Hematopoietic multipotent progenitor cell treated with erythropoietin and hydrocortisone succinate and interleukin-3 and kit ligand, for 8 days (in vitro differentiated cells): ENCODE measurements at places on chromosomes 13 and 19.
A peak's percentile ranks its signal among the peaks of the same experiment; 100 is the strongest.

- DNase-seq, result no peak
Observed at GRCh38 chr13:112893570-112894422, 75.2 kb upstream of the MCF2L start.

GRCh38 chr13:39326469-39327171, 276.4 kb downstream of the LHFPL6 start:
- DNase-seq, result no peak

DNA sequence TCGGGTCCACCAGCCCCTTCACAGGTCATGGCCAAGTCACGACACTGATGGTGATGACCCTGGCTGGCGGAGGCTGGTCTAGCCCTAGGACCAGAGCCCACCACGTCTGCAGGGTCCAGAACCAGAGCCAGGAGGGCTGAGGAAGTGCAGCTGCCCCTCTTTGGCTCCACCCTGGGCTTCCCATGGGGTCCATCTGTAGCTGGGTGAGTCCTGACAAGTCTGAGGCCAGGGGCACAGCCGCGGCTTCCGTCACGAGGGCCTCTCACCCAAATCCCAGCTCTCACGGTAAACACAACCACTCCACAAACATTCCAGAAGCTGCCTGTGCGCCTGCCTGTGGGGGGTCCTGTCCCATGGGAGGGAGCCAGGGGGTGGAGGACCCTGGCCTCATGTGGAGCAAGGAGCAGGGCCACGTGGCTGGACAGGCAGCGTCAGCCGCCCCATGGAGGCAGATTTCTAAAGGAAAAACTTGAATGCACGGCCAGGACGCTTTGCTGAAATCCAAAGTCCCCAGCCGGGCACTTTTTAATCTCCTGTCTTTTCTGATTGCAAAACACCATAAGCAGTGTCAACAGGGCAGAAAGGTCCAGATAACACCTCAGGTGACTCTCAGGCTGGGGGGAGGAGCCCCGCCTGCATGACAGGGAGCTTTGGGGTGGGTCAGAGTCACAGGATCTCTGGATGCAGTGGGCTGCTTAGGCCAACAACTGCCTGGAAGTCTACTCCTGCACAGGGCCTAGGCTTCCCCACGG, 29.9 kb downstream of the CEBPG start:
- no peak for DNase-seq

- DNase-seq, result no peak
Observed at GRCh38 chr13:95216182-95216581, 85.1 kb downstream of the ABCC4 start.

GRCh38 chr13:32139251-32139650, 107.7 kb downstream of the FRY start:
- DNase-seq, result no peak

DNA sequence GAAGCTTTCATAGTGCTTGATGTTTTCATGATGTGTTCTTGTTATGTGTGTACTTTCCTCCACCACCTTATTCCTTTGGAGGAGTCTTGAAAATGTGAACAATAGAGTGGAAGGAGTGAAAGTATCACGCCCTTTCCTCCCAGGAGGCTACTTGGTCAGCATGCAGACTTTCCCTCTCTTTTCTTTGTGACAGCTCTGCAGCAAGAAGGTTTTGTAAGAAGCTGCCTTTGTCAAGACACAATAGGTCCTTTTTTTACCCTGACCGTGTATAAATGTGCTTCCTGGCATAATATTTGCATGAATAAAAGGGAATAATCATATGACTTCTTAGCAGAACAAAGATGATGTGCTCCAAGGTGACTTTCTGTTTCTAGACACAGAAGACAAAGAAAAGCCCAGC, 882.6 kb upstream of the SLITRK5 start:
- DNase-seq, result no peak

DNA sequence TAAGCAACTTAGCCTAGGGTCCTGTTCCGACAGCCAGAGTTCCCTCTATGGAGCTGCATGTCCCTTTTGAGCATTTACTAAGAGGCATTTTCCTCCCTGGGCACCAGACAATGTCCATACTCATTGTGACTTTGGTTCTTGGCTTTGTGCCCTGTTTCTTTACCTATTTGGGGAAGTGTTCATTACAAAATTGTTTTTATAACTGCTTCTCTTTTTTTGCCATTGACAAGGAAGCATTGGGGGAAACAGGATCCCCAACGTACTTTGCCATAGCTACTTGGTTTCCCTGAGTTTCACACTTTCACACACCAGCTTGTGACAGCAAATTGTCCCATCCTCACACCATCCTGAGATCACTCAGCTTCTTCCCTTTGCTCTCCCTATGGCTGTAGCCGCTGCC, 81.1 kb upstream of the SIAH3 start:
- DNase-seq, result peak; percentile 14

GRCh38 chr13:30454991-30455390, 10.7 kb downstream of the HMGB1 start:
- no peak for DNase-seq

DNA sequence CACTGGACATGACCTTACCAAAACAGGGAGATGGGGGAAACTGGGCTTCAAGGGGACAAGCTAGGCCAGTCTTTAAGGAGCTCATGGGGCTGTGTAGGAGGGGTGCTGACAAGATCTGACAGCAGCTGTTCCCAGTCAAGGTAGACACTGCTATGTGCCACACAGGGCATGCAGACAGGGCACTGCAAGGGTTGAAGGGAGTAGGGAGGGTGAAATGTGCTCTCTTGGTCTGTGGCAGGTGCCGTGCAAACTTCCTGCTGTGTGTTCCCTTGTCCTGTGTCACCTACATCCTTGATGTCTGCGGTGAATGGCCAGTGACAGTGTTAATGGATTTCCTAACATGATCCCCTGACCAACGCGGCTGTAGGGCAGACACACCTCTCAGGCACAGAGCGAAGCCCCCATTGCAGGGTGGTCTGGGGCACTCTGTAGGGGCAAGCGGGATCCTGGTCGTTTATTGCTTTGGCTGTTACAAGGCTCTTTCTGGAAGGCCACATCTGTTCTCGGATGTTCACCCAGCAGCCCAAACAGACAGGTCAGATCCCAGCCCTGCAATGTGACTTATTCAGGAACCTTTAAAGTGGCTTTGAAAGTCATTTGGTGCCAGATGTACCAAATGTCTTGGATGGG, 199.5 kb upstream of the ZNF536 start:
- no peak for DNase-seq

DNA sequence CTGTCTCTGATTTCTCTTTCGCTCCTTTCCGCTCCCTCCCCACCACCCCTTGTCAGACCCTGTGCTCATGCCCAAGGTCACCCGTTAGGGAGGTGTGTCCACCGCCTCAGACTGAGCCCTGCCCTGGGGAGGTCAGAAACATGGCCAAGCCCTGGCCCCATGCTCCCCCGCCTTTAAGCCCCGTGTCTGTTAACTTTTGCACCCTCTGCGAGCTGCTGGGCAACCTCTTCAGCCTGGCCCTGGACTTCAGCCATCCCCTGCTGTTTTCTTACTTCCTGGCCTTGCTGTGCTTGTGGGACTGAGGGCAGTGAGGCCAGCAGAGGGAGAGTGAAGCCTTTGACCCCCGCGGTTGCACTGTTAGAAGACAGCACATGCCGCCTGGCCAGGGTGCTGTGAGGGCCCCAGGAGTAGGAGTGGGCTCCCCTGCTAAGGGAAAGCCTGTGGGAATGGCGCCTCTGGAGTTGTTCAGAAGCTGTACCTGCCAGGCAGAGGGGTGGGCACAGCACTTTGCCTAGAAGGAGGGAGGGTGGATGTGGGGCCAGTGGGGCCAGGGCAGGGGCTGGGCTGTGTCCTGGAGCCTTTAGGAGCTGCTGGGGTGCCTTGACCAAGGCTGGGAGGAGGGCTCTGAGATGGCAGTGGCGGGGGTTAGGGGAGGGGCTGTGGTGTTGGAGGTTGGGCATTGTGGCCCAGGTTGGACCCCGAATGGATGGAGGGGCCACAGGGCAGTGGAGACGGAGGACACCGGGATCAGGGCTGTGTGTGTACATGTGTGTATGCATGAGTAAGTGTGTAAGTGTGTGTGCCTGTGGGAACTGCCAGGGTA, 7.9 kb downstream of the UPF1 start:
- DNase-seq, result no peak

DNA sequence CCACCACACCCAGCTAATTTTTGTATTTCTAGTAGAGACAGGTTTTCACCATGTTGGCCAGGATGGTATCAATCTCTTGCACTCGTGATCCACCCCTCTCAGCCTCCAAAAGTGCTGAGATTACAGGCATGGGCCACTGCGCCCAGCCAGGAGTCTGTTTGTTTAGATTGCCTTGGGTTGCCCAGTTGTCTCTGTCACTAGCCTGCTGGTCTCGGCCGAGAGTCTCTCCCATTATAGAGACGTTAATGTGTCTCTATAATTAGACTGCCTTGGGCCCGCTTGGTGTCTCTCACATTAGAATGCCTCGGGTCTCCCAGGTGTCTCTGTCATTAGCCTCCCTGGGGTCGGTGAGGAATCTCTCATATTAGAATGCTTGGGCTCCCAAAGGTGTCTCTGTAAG, 1533.6 kb downstream of the UQCRFS1 start:
- DNase-seq, result no peak

DNA sequence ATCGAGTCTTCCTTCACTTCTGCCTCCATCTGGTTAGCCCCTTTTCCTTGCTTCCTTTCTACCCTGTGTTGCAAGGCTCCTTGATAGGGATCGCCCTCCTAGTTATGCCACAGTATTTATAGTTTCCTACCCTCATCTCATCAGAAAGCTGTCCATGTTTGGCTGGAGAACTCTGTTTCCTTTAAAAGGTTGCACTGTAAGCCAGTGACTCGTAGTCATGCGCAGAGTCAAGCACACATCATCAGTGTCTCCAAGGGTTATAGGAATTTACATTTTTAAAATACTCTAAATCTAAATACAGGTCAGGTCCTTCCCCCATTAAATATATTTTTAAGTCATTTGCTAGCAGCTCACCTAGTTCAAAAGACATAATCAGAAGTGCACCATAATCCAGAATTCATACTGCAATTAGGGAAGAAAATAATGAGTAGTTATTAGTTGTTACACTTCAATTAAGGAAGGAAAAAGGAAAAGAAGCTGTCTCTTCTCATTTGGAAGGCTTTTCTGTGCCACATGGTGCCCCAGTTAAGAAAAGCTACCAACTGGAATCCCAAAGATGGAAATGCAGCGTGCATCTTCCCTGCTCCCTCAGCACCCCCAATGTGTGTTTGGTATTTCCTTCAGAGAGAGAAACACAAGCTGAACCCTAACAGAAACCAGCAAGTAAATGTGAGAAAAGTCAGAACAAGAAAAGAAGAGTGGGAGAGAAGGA, 81.0 kb downstream of the GPR12 start:
- DNase-seq, result no peak
